ENCODE measurements at places on chromosomes 2 and 18.

DNA sequence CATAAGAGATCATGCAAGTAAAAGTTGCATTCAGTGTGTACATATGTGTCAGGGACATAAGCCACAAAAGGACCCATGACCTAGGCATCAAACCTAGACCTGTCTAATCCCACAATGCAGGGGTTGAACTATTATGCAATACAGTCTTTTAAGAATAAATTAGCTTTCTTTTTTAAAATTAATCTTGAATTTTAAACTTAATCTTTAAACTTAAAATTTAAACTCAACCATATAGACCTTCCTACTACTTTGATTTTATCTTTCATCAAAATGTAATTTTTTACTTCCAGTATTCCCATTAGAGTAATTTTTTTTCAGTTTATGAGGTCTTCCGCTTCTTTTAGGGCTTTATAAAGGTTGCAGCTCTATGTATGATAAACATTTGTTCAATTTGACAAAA is 702.9 kb downstream of the SUCLG1 start:
- DNase-seq, result no peak

DNA sequence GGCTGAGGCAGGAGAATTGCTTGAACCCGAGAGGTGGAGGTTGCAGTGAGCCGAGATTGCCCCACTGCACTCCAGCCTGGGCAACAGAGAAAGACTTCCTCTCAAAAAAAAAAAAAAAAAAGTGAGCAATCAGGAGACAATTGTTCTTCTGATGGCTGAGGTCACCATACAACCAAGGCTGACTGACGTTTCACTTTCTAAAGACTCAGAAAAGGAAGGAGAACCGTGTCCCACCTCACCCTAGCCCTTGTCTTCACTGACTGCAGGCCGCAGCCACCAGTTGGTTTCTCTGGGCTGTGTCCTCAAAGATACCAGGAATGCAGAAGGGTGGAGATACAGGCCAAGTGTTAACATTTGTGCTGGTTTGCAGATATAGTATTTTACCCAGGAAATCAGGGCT is 7.7 kb upstream of the SLC35F6 start:
- no peak for DNase-seq

GRCh38 chr18:10235661-10235952 is 218.8 kb upstream of the APCDD1 start:
- no peak for DNase-seq

- DNase-seq, result no peak
These were observed 408.8 kb upstream of the UBE2E3 start for GRCh38 chr2:180571559-180571958.

GRCh38 chr2:49296107-49296867 is 142.0 kb upstream of the FSHR start:
- no peak for DNase-seq

- no peak for DNase-seq
These were observed 23.4 kb downstream of the NEMP2 start for GRCh38 chr2:190511104-190511503.

DNA sequence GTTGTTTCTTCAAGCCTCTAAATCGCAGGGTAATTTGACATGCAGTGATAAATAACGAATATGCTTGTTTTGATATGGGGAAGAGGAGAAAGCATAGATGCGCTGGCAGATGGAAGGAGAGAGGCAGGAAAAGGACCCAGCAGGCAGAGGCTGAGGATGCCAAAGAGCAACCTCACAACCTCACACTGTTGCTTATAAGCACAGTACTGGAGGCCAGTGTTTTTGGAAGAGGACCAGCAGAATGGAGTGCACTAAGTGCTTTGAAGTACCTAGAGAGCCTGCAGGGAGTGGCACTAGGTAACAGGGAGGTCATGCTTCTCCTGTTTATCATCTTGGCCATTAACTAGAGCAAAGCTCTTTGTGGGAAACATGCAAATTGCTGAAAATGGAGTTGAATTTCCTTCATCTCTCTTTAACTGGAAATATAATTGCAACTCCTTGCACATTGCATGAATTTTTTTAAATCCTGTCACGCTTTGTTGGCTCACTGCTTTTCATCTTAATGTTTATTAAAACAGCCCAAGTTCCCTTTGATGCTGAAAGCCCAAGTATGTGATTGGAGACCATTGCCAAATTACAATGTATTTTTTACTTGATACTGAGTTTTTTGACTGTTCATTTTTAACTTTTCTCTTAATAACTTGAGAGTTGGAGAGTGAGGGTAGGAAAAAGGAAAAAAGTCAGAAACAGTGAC is 236.4 kb downstream of the LRRTM1 start:
- DNase-seq, result no peak

DNA sequence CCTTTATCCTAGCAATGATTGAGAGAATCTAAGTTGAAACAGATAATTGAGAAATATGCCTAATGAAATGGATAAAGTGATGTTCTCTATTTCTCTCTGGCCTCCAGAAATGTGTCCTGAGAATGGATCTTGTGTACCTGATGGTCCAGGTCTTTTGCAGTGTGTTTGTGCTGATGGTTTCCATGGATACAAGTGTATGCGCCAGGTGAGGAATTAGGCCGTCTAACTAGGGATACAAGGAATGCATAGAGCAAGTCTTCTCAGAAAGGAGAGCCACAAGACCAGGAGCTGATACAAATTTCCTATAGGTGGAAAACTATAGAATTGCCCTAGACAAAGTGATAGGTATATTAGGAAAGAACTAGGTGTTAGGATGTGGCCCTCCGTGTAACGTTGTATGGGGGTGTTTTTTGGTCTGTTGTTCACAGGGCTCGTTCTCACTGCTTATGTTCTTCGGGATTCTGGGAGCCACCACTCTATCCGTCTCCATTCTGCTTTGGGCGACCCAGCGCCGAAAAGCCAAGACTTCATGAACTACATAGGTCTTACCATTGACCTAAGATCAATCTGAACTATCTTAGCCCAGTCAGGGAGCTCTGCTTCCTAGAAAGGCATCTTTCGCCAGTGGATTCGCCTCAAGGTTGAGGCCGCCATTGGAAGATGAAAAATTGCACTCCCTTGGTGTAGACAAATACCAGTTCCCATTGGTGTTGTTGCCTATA is 592 bp upstream of the CAD start:
- DNase-seq, result no peak

- no peak for DNase-seq
These were observed 20.6 kb downstream of the ADCY3 start for GRCh38 chr2:24899361-24899910.

DNA sequence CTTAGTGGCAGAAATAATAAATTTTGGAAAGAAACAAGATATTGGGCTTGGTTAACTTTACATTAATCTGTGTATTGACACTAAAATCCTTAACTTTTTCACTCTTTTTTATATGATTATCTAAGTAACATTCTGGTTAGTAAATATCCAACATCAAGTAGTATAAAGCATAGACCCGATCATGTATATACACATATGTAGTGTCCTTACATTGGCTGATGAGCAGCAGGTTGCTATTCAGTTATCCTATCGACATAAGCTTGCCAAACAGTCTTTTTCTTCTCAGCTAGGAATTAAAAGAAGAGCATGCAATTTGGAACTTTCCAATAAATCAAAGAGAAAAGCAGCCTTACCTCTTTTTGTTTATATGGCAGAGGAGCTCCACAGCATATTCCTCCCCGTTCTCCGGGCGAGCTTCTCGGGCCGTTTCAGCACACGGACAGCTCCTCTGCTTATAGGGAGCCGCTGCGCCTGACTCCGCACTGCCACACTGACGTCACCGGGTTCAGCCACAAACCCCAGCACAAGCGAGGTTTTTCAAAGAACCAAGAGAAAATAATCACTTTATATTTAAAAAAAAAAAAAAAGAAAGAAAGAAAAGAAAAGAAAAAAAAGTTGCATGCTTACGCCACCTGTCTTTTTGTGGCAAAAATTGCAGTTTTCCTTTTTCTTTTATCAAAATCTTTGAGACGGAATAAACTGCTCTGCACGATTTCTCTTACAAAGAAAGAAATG is at the start of gene SCG2:
TSS of gene SCG2 (minus strand) at position 430 of the 735 bp plus-strand sequence. CDS start 3,079 bp downstream, outside the sequence.
- DNase-seq, result peak; percentile 56
